ENCODE measurements at places on chromosomes 3 and 15.

DNA sequence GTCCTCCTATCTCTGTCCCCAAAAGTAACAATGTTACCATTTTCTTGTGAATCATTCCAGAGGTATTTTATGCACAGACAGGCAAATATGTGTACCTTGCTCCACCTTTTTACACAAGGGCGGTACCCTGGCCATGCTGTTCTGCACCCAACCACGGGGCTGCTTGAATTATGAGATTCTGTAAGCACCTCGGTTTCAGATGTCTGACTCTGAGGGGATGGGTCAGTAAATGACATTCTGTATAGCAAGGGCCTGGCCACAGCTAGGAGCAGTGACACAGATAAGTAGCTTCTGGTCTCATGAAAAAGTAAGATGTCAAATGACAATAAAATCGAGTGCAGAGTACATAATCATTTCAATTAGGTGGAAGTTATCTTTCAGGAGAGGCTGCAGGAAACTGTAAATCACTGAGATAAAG, 30.4 kb upstream of the FLNB start:
- no peak for DNase-seq

DNA sequence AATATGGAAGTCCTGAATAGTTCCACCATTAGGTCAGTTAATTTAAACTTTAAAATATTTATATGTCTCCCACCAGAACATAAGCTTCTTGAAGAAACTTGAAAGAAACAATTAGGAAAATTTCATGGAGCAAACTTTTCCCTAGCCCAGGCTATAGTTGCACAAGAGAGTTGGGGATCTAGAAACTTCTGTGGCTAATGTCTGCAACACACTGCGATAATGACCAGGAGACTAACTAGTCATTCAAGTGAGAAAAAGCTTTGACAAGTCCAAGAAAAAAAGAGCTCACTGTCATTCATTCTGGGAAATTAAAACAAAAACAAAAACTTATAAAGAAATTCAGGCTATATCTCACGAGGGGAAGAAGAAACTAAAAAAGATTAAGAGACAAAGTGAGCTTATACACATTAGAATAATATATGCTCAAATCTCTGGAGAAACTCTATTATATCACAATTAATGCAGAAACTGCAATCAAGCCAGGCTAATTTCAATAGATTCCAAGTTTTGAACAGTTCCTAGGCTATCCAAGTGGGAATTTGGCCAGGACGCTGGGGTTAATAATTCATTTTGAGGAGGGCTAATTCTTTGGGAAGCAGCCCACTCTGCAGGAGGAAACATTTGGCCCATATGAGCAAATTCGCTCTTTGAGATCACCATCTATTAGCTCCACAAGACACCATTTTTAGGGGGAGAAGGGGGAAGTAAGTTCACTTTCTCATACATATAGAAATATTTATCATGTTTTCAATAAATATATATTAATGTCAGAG, 134.6 kb downstream of the MEIS2 start:
- DNase-seq, result no peak

GRCh38 chr3:107911337-107912000, 179.4 kb downstream of the CD47 start:
- DNase-seq, result no peak

DNA sequence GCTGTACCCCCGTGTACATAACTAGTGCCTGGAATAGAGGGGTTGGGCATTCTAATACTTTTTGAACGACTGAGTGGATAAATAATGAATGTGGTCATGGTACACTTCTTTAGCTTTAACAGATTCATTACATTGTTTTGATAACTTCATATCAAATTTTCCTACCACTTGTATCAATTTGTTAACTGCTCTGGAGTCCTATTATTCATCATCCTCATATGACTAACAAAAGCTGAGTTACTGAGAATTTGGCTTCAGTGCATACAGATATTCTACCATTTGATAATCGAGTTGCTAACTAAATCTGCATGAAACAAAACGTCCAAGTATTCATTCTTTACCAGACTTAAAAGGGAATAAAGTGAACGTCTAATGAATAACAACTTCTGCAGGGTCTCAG, 31.7 kb downstream of the FRMD5 start:
- no peak for DNase-seq

- DNase-seq, result peak; percentile 33
Measured at GRCh38 chr3:197942956-197943556, 6.9 kb upstream of the RPL35A start.

DNA sequence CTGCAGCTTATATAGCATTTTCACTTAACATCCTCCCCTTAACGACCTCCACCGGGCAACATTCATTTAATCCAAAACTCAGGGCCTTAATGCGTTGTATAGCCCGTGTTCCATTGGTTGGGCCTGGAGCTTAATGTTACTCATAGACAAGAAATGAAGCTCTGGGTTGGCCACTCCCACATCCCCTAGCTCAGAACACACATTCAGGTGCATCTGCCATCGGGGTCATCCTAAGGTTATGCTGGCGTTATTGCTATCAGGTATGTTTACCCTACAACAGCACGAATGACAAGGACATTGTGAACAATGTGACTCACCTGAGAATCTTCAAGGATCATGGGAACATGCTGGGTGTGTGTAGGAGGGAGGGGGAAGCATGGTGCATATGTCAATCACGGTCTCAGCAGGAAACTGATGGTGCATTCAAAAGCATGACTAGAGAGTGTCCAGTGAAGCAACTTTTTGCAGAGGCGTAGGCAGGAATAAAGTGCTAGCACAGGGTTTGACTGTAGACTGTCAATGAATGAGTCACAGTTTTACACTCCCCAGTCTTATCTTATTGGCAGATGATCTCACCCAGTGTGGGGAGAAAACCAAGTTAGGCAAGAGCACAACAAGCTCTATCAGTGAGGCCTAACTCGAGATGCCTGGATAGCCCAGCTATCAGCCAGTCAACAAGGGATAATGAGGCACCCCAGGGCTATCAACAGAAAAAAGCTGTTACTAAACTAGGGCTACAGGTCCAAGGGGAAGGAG, 402.1 kb upstream of the MCTP2 start:
- DNase-seq, result no peak

DNA sequence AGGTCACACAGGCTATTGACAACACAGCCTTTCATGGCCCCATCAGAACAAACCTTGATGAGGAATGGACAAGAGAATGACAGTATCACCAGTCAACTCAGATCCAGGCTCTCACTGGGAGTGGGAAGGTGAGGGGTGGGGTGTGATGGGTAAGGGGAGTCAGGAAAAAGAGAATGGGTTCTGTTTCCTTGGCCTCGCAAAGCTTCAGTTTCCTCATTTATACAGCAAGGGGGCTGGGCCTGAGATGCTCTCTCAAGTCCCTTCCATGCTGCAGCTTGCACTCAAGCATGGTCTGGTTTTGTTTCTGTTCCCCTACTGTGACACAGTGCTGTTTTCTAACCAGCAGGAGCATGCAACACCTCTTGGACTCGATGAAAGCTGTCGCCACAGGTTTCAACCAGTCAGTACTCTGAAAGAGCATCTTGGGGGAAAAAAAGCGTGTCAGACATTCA, 65.7 kb upstream of the IL12A start:
- DNase-seq, result no peak

DNA sequence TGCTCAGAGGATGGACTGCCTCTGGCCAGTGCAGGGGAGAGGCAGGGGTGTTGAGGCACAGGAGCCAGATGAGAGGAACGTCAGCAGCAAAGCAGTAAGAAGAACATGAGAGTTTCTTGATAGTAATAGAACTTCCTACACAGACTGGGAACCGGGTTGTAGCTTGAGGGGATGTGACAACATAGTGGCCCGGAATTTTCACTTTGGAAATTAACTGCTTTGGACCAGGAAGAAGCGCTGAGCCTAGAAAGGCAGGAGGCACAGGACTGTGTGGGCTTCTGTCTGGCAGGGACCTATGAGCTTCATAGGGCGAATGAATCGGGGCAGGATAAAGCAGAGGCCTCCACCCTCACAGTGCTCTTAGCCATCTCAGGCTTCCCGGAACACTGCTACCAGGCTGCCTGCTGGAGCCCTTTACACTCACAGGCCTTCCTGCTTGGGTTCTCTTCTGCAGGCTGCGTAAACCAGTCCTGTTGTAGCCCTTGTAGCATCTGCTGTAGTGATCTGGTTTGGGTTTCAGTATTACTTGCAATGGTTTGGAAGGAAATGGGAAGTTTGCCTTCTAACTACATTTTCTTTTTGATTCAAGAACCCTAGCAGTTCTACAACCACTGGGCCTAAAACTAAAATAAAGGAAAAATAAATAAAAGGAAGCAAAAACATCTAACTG, 3.3 kb upstream of the ADPGK start:
- no peak for DNase-seq

GRCh38 chr3:163362151-163362550, 1716.1 kb downstream of the SI start:
- no peak for DNase-seq

GRCh38 chr15:22949074-22949547, 31.1 kb downstream of the CYFIP1 start:
- DNase-seq, result no peak

DNA sequence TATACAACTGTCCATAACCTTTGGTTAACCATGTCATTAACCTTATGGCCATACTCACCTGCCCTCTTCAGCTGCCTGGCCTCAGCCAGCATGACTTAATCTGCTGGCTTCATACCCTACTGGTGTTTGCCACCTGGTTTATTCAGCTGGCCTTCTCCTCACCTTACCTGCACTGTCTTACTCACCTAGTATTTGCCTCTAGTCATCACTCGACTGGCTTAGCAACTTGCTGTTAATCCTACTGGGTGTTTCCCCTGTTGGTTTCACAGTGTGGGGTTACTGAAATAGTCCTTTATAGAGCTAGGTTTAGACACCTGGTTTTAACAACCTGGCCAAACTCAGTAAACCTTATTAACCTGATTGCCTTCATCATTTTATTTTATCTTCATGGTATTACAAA, 96.4 kb downstream of the IL12A start:
- no peak for DNase-seq

GRCh38 chr3:158696618-158697017, 24.2 kb upstream of the LXN start:
- DNase-seq, result no peak

- no peak for DNase-seq
Measured at GRCh38 chr3:195762249-195762585, 41.4 kb downstream of the MUC20 start.

- DNase-seq, result no peak
Measured at GRCh38 chr15:70417535-70417934, 319.8 kb upstream of the TLE3 start.

DNA sequence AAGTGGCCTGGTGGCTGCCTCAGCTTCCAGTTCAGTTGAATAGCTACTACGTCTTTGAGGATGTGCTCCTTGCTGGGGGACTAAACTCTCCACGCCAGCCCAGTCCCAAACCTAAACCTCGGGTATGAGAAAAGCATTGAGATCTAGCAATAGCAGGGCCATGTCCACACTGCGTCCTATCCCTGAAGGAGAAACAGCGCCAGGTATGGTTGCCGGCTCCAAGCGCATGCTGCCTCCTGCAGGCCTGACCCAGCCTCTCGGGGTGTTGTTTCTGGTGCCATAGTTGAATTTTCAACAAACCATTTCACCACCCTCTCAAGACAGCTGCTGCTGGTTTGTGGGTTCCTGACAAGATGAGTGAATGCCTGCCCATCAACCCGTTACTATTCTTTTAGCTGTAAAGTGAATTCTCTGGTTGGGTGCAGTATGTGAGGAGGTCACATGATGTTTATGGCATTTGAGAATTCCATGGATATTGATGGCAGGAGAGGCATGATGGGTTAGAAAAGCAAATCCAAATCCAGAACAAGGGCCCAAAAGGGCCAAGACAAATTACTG, 13.0 kb upstream of the SLC28A1 start:
- DNase-seq, result no peak

All from CD4-positive, alpha-beta T cell treated with Interleukin-6 at 100 ng/mL for 8 hours (primary cell).